ENCODE measurements at places on chromosomes 12 and 14. TPM values are rescaled to one million over a fixed set of nuclear protein-coding genes. Genes with fewer than 3 reads are reported as not detected.

POTEG gene
- total RNA-seq: not detected

NELL2 gene
- not detected for total RNA-seq

TMEM117 gene
- total RNA-seq: 19.1 TPM

OVCH1 gene
- total RNA-seq: 0.13 TPM

SLC35F4 gene
- not detected for total RNA-seq
